ENCODE measurements at places on chromosomes 3 and 15. TPM values are rescaled to one million over a fixed set of nuclear protein-coding genes. Genes with fewer than 3 reads are reported as not detected.

SEC62 gene
- 39.5 TPM for total RNA-seq

THBS1 gene
- 5,210 TPM for total RNA-seq

LYZL4 gene
- total RNA-seq, result not detected

DNA sequence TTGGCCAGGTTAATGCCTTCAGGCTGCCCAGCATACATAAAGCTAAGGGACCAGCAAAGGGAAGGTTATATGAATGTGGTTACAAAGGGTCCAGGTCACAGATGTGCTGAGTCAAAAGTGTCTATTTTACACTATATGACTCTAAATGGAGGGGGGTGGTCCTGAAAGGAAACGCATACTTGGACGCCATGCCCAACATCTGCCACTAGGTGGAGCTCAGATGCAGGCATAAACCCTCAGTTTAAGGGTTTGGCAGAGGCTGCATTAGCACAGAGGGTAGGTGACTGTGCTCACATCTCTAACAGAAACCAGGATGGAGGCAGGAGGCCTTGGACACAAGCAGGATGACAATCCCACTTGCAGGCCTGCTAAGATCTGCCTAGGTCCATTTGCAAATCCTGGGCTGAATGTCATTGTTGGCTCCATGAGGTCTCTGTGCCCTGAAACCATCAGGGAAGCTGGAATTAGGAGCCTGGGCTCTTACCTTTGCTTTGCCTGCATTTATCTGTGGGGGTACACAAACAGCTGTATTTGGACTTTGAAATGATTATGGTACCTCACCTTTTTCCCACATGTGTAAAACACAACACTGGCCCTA is 55.8 kb downstream of the ZNF621 start:
- DNase-seq, result peak; percentile 22

DNA sequence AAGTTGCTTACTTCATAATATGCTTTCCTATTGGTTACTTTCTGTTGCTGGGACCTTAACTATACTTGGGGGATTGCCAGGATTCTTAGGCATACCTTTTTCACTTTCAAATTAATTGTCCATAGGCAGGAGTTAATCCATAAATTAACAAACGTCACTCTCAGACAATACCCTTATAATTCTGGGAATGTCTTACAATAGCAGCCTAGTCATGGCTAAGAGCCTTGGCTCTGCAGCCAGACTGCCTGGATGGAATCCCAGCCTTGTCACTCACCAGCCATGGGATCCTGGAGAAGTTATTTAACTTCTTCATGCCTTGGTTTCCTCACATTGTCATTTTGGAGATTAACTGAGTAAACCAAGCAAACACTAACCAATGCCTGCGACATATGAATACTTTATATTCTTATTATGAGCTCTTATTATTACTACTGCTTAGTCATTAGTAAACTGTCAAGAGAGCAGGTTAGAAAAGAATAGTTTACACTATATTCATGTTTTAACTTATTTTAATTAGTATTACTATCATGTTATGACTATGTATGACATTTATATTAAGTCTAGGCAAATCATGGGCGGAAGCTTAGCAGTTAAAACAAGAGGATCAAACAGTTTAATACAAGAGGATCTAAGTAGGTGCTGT is 29.0 kb downstream of the GYG1 start:
- DNase-seq, result peak; percentile 26

PLA2G4F gene
- not detected for total RNA-seq
